T-helper 1 cell (primary cell): ENCODE measurements at places on chromosomes 16 and 17.

GRCh38 chr16:7303052-7303610 is 29.5 kb upstream of the RBFOX1 start:
- no peak for DNase-seq

GRCh38 chr17:81429821-81430551 is 34.7 kb downstream of the BAHCC1 start:
- DNase-seq = no peak

DNA sequence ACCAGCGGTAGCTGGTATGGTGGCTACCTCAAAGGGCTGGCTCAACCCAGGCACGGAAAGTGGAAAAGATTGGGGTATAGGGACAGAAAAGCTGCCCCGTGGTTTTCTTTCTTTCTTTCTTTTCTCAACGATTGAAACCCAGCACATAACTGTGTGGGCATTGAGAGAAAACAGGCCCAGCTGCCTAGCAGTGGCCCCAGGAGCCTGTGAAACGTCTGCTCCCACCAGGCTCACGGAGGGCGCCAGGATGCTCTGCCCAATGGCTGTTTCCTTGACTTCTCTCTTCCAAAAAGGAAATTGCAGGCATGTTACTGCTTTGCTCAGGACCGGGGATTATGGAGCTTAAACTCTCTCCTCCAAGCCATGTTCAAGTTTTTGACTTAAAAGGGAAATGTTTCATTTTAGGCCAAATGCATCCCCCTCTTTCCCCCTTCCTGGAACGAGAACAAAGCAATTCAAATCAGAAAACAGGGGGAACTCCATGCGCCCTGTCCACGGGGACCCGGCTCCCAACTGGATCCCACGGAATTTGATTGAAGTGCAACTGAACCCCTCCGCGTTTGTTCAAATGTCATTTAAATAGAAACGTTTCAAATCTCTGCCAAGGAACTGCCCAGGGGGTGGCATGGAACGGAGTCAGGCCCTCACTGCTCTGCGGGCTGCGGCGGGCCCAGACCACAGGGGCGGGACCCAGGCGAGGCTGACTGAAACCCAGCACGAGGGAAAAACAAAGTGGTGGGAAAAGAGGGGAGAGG is 133.5 kb downstream of the RGS9 start:
- DNase-seq = no peak

DNA sequence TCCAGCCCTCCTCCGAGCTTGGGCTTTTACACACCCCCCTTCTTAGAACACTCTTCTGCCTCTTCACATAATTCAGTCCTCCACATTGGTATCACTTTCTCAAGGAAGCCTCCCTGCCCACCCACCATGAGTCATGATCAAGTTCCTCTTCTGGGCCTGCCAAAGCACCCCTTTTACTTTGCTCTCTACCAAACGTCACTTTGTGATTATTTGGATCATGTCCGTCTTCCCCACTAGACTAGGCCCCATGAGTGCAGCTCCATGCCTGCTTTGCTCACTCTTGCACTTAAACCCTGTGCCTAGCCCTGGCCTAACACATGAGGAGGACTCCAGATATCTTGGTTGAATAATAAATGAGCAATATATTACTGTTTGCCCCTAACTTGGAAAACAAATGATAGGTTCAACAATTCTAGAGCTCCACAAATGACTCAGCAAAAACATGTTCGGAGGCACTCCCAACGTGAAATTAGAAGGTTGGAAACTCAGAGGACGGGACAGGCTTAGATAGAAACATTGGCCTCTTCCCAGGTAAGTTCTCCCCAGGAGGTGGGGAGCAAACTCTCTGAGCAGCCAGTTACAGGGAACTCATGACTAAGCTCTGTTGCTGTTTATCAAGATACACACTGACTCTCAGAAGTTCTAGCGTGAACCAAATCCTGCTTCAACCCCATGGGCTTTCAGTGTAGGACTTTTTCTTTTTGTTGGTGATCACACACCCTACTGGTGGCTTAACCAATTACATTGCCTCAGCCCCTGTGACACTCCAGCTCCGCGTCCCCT is 28.3 kb downstream of the G6PC1 start:
- DNase-seq = no peak

DNA sequence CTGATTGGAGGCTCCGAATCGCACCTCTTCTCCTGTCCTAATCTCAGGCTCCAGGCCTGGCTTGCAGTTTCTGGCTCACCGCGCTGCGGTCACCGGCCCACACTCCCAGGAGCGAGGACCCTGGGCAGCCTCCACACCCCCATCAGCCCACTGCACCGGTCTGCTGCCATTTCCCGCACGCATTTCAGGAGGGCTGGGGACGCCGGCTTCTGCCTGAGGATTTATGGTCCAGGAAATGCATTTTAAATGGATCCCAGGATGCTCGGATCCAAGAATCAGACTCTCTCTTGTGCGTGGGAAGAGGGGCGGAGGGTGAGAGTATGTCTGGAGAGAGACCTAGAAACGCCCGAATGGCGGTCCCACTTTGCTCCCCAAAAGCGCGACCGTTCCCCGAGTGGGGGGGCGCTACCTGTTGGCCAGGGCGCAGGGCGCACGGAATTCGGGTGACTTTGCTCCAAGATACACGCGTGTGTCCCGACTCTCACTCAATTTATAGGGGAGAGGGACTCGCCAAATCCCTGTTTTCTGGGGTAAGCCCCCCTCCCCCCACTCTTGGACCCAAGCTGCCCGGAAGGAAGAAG is 817 bp upstream of the JPH3 start:
- no peak for DNase-seq

DNA sequence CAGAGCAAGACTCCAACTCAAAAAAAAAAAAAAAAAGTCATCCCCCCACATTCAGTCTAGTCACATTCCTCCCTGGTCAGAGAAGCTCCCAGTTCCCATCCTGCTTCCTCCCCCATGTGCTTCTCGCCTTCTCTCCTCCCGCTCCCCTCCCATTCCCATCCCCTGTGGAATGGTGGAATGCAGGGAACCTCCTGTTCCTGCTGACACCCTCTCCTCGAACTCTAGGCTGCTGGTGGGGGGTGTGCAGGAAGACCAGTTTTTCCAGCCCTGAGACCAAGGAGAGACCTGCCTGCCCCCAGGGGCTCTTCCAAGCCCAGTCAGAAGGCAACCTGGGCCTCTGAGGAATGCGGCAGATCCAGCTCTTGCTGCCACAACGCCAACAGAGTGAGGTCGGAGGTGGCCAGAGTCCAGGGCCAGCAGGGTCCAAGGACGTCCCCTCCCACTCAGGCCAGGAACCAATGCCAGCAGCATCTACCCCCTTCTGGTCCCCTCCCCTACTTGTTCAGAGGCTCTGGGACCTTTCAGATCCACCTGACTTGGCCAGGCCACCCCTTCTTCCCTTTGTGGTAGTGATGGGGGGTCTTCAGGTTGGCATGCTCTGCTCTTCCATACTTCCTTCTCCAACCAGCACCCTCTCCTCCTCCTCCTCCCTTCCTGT is 39.3 kb upstream of the TAC4 start:
- DNase-seq = no peak

DNA sequence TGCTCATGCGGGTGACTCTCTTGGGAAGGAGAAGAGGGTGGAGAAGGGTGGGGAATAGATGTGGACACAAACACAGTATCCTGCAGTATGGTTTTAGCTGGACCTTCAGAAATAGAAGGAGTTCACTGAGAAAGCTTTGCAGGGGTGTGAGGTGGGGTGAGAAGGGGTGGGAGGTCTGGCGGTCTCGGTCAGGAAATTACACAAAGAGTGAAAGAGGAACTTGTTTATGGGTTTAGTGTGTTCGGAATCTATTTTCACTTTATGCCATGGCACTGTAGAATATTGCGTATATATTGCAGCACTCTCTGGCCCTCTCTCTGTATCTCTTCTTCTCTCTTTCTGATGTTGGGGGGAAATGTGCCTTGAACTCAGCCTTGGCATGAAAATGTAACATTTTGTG is 148.2 kb upstream of the GOT2 start:
- DNase-seq = no peak

DNA sequence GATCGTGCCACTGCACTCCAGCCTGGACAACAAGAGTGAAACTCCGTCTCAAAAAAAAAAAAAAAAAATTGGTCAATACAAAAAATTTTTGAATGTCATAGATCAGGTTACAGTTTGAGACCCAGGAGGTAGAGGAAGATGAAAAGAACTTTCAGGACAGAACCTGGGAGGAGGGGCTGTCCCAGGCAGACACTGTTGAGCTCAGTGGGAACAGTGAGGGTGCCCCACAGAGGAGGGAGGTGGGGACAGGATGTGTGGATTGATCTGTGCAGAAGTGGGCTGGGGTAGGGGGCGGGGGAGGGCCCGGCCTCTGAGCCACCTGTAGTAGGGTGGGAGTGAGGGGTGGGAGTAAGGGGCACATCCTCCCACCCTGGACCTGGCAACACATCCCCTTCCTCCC is 58.3 kb downstream of the PRMT7 start:
- no peak for DNase-seq
